Testis (tissue), 5 donors: ENCODE measurements at places on chromosomes 11 and 22.

DNA sequence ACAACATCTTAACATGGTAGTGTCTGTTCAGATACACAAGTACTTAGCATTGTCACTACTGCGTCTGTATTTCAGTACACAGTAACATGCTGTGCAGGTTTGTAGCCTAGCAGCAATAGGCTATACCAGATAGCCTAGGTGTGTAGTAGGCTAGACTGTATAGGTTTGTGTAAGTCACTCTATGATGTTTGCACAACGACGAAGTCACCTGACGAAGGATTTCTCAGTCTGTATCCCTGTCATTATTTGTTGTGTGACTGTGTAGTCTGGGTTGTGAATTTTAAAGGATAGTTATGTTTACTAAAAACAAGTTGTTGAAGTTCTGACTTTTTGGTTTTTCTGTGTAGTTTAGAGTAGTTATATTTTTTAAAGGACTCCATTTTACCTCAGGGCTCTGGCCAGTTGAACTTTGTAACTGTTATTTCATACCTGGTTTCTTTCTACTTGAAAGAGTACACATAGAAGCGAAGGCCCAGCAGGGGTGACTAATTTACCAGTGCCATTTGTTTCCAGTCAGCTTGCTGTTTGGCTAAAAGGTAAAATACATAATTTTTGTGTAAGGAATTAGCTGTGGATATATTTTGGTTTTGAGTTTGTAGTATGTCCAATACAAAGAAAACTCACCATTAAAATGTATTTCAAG lies 72.3 kb downstream of the PPP6R3 start:
- no peak overlapping the region for H3K27ac ChIP-seq
- H3K4me1 ChIP-seq: no peaks in the 10 kb centered on the region
- H3K36me3 ChIP-seq: no peaks in the 10 kb centered on the region
- no peaks in the 10 kb centered on the region for H3K27me3 ChIP-seq

GRCh38 chr11:84799112-84799511 lies 828.0 kb downstream of the DLG2 start:
- no peak overlapping the region for H3K27ac ChIP-seq
- H3K4me3 ChIP-seq: no peak overlapping the region
- no peaks in the 10 kb centered on the region for H3K4me1 ChIP-seq
- no peak for DNase-seq

DNA sequence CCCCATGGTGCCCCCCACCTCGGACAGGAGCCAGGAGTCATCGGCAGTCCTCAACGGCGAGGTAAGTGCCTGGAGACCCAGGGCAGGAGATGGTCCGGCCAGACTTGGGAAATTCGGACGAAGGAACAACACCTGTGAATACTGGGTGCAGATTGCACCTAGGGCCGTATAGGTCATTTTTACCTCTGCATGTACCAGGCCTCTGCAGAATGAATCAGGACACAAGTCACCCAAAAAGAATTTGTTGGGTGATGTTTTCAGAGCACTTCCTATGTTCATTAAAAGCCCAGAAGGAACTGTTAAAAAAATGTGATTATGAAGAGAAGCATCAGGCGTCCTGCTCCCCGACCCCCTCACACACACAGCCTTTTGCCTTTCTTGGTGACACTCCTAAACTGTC lies 93.9 kb downstream of the C11orf91 start:
- no peak for DNase-seq
- H3K4me1 ChIP-seq: no peaks in the 10 kb centered on the region
- no peak overlapping the region for H3K27ac ChIP-seq
- no peak overlapping the region for H3K4me3 ChIP-seq

DNA sequence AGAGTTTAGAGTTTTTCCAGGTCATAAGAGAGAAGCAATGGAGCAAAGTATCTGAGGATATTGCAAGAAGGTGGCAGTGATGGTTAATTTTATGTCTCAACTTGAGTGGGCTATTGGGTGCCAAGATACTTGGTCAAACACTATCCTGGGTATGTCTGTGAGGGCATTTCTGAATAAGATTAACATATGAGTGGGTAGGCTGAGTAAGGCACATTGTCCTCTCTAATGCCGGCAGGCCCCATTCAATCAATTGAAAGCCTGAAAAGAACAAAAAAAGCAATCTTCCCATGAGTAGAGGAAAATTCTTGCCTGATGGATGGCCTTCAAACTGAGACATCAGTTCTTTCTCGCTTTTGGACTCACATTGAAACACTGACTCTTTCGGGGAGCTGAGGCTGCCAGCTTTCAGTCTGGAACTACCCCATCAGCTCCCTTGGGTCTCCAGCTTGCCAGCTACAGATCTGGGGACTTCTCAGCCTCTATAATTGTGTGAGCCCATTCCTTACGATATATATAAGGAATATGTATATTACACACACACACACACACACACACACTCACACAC lies 228.8 kb downstream of the BUD13 start:
- no peaks in the 10 kb centered on the region for H3K4me1 ChIP-seq
- DNase-seq: no peak

- no peak for DNase-seq
- H3K27ac ChIP-seq: no peak overlapping the region
- peaks cover 3% of the 10 kb centered on the region for H3K4me1 ChIP-seq
- no peaks in the 10 kb centered on the region for H3K36me3 ChIP-seq
- no peaks in the 10 kb centered on the region for H3K27me3 ChIP-seq
Measured at GRCh38 chr22:17957693-17958092, 66.7 kb downstream of the MICAL3 start.

DNA sequence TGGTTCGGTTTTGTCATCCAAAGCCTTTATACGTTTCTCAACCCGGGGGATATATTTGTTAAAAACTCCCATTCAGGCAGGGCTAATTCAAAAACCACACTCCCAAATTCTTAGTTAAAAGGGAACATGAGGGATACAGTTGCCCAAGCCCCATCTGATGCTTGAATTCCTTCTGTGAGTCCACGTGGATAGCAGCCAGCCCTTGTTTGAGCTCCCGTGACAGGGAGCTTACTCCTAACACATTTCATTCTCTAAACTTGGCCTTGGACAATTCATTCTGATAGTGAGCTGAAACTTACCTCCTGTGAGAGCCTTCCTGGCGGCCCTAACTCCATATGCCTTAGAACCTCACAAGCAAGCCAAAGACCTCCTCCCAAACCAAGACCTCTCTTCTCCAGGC lies 357.5 kb downstream of the TENM4 start:
- H3K27me3 ChIP-seq: no peaks in the 10 kb centered on the region
- DNase-seq: peak; percentile 26
- H3K4me1 ChIP-seq: no peaks in the 10 kb centered on the region
- no peak overlapping the region for H3K4me3 ChIP-seq

DNA sequence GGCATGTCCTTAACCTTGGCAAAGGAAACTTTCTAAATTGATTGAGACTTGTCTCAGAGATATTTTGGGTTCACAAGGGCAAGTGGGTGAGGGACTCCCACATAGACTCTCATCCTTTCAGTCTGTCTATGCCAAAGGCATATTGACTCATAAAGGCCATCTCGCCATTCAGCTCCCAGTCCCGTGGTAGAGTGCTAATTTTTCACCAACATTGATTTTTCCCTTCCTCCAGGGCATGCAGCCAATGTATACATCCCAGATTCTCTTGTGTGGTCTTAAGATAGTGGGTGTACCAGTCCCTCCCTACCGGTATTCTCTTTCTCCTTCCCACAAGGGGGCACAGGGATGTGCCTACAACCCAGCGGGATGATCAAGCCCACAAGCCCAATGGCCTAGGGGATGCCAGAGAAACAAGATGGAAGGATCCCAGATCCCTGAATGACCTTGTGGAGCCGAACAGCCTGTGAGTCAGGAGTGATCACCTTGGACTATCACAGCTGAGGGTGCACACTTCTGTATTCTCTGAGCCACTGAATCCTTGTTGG lies 7.9 kb downstream of the C11orf96 start:
- H3K4me3 ChIP-seq: no peak overlapping the region
- H3K27ac ChIP-seq: no peak overlapping the region
- H3K27me3 ChIP-seq: no peaks in the 10 kb centered on the region
- peaks cover 8% of the 10 kb centered on the region for H3K4me1 ChIP-seq

DNA sequence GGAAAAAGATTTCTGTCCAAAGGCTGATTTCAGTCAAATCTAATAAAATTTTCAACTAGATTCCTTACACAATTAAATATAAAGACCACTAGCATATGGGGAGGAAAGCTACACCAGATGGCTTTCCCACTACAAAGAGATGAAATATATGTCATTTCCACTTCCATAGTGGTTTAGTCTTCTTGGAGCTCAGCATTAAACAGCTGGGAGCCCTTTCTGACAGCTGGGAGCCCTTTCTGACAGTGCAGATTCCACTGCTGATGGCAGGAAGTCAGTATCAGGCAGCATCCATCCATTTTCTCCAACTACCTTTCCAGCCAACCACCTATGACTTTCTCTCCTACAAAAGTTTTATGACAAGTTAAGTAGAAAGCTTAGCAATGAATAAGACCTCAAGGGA lies 177.9 kb downstream of the RRAS2 start:
- no peak overlapping the region for H3K27ac ChIP-seq
- DNase-seq: no peak
- no peaks in the 10 kb centered on the region for H3K36me3 ChIP-seq
- peaks cover 8% of the 10 kb centered on the region for H3K4me1 ChIP-seq
- H3K27me3 ChIP-seq: no peaks in the 10 kb centered on the region
- H3K4me3 ChIP-seq: no peak overlapping the region

GRCh38 chr11:123062892-123063825 lies 1.2 kb upstream of the HSPA8 start:
- peak; percentile 66 for DNase-seq
- H3K27me3 ChIP-seq: no peaks in the 10 kb centered on the region
- H3K36me3 ChIP-seq: no peaks in the 10 kb centered on the region
- peak overlapping the region; percentile 96 for H3K4me3 ChIP-seq

GRCh38 chr22:32446321-32446720 lies 17.9 kb downstream of the BPIFC start:
- H3K27me3 ChIP-seq: no peaks in the 10 kb centered on the region
- H3K27ac ChIP-seq: no peak overlapping the region
- no peaks in the 10 kb centered on the region for H3K36me3 ChIP-seq

- peaks cover 13% of the 10 kb centered on the region for H3K4me1 ChIP-seq
- H3K36me3 ChIP-seq: no peaks in the 10 kb centered on the region
- no peaks in the 10 kb centered on the region for H3K27me3 ChIP-seq
- no peak overlapping the region for H3K27ac ChIP-seq
- DNase-seq: no peak
Measured at GRCh38 chr11:44764583-44764982, 37.8 kb downstream of the TSPAN18 start.

- no peaks in the 10 kb centered on the region for H3K27me3 ChIP-seq
- DNase-seq: no peak
- H3K4me1 ChIP-seq: no peaks in the 10 kb centered on the region
- no peak overlapping the region for H3K27ac ChIP-seq
- H3K36me3 ChIP-seq: no peaks in the 10 kb centered on the region
Measured at GRCh38 chr11:111531687-111532364, 8.7 kb upstream of the LAYN start.

- no peaks in the 10 kb centered on the region for H3K36me3 ChIP-seq
- DNase-seq: no peak
Measured at GRCh38 chr11:32391956-32392553, 43.3 kb downstream of the WT1 start.

GRCh38 chr11:10743354-10744000 lies 7.6 kb upstream of the CTR9 start:
- H3K27ac ChIP-seq: no peak overlapping the region
- no peak overlapping the region for H3K4me3 ChIP-seq
- H3K36me3 ChIP-seq: no peaks in the 10 kb centered on the region
- no peaks in the 10 kb centered on the region for H3K27me3 ChIP-seq
- no peak for DNase-seq

DNA sequence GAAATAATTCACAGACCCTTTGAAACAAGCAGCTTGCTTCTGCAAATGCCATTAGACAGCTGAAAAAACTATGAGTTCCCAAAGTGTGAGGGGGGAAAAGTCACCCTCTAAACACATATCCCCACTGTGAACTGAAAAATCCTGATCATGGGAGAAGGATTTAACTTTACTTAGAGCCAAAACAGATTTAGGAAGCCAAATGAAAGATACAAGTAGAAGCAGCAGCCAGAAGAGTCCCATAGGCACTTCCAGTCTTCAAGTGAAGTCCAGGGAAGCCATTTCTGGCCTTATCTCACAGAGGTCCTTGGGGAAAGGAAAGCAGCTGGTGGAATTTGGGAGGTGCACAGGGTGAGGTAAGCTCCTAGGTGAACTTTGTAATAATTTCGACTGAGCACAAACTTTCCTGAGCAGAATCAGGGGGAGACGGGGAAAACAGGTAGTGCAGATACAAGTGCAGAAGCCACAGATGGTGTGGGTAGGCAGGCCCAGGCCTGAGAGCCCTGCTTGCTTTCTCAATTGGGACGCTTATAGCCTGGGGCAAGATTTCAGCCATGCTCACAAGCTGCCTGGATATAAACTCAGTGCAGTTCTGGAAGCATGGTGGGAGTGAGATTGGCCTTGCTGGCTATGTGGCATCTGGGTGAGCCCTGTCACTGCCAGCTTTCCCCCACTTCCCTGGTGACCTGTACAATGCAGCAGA lies 44.8 kb downstream of the GAS2 start:
- DNase-seq: no peak
- H3K27ac ChIP-seq: no peak overlapping the region

GRCh38 chr11:90532125-90532524 lies 309.3 kb upstream of the CHORDC1 start:
- H3K36me3 ChIP-seq: no peaks in the 10 kb centered on the region
- no peak overlapping the region for H3K27ac ChIP-seq
- no peaks in the 10 kb centered on the region for H3K4me1 ChIP-seq

DNA sequence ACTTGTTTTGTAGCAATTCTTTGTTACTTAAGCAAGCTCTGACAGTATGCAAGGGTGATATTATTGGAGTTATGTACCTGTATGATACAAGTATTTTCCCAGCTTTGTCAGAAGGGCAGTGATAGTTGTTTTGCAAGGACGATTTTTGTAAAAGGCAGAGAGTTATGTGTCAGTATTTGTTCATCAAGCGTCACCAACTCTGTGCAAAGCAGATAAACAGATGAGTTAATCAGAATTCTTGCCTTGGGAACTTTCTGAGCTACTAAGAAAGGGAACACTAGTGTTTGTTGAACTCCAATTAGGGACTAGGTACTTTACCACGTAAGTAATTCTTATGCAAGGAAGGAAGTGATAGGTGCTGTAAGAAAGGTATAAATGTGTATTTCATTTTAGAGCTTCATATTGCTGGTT lies 1.4 kb downstream of the USP47 start:
- peak overlapping the region; percentile 83 for H3K4me3 ChIP-seq
- peak overlapping the region; percentile 98 for H3K27ac ChIP-seq
- no peaks in the 10 kb centered on the region for H3K36me3 ChIP-seq
- H3K27me3 ChIP-seq: no peaks in the 10 kb centered on the region
- H3K4me1 ChIP-seq: peaks cover 35% of the 10 kb centered on the region
- no peak for DNase-seq

DNA sequence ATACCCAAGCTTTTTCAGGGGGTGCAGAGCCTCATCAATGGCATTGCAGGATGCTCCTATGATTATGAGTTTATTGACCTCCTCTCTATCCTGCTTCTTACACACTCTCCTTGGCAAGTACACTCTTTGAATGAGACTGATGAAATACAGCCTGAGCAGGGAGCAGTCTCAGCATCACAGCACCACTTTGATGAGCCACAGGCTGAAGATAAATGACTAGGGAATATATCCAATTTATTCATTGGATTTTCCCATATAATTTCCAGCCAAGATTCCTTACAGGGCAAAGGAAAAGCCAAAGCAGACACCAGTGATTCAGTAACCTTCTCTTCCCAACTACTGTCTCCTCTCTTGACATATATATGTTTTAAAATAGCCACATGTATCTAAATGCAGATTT lies 79.2 kb downstream of the CASP12 start:
- no peaks in the 10 kb centered on the region for H3K27me3 ChIP-seq
- H3K27ac ChIP-seq: no peak overlapping the region
- no peaks in the 10 kb centered on the region for H3K36me3 ChIP-seq
- H3K4me1 ChIP-seq: no peaks in the 10 kb centered on the region
